ENCODE measurements at places on chromosomes 5 and 9.

GRCh38 chr9:124188331-124189110 is 69.2 kb upstream of the NEK6 start:
- DNase-seq, result no peak

DNA sequence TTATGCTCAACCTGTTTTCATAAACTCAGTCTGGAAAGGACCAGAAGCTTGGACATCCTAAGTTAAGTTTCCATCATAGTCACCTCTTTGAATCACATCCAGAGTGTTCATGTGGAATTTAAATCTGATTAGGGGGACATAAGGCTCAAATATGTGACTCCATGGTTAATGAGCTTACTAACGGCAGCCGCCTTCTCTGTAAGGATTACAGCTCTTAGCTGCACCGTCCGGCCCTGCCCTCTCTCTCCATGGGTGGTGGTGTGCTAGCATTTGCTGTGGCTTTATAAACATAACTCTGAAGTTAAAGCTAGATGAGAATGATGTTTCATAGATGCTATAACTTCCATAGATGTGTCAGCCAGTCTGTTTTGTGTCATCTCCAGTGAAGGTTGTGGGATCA is 156.5 kb downstream of the TRIO start:
- DNase-seq, result no peak

DNA sequence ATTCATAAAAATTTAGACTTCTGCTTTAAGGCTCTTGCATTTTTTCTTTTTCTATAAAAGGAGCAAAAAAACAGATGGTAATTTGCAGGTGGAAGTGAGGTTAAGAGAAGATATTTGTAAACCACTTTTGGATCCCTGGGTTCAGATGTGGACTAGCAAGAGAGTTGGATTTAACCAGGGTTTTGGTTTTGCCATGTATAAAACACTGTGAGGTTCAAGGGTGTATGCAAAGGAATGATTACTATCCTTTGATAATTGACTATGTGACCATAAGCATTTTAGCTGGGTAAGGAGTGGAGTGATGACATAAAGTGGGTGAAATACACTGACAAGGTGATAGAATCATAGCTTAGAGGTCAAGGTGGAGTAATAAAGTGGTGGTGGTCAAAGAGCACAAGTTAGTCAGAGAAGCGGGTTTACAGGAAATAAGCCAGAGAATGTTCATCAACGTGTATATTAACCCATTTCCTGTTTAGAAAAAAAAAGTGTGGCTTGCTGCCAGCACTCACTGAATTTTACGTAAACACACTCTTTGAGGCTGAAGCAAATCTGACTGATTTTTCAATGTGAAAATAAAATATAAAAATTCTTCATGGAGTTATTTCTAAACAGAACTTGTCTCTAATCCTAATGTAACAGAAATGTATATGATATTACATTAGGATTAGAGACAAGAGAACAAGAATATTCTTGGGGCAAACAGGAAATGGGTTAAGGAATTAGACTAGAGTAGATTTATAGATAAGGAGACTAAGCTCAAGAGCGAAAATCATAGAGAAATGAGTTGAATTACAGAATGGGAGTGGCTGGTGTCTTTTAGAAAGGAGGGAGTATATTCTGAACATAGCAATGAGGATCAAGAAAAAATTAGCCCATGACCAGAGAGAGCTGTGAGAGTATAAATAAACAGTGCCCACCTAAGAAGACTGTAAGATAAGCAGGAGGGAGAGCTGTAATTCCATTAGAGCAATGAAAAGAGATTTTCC is 74.5 kb downstream of the CDKN2A start:
- peak; percentile 85 for DNase-seq

DNA sequence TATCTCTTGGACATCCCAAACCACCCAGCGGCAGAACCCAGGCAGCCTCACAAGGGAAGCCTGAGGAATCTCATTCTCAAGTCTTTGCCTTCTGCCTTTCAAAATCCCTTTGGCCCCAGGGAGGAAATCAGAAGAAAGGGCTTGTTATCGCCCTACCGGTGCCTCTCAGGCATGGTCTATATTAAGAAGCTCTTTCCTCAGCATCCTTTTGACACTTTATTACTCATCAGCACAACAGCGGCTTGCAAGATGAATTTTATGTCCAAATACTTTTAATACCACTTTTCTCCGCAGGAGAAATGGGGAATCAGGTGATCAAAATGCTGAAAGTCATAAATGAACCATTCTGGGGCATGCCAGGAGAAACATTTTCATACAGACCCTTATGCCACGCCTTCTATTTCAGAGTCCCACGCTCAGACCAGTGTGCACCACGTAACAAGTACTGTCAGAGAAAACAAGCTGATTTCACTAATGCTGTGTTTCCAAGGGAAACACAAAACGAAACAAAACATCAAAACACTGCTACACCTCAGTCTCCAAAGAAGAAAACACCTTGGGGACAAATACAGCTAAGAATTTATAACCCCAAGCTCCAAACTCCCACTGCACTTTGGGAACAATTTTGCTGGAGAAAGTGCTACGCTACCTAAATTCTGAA is 30.0 kb downstream of the RAPGEF1 start:
- DNase-seq, result peak; percentile 33

- DNase-seq, result no peak
These were observed 57.0 kb upstream of the GNE start for GRCh38 chr9:36315283-36315682.

DNA sequence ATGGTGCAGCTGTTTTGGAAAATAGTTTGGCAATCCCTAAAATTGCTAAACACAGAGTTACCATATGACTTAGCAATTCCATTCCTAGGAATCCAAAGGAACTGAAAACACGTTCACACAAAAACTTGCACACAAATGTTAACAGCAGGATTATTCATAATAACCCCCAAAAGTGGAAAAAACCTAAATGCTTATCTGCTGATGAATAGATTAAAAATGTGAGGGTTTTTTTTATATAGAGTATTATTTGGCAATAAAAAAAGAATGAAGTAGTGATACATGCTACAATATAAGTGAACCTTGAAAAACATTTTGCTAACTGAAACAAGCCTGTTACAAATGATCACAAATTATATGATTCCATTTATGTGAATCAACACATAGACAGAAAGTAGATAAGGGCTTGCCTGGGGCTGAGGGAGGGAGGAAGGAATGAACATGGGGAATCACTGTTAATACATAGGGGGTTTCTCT is 45.1 kb upstream of the TRIO start:
- DNase-seq, result peak; percentile 90

DNA sequence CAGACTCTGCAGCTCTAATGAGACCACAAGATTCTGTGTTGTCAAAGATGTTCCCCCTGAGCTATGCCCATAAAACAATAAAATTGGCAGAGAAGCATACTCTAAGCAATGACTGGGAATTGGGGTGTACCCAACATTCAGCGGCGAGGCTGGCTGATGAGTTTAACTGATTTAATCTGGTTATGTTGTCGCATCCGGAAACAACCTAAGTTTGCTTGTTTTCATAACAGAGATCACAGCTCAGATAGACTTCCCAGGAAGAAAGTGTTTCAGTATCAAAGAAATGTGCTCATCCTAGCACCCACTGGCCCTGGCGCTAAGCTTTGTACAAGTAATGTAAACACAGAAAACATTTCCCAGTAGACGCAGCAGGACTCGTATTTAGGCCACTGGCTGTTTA is 7.4 kb downstream of the SEMA5A start:
- peak; percentile 49 for DNase-seq

Data from EL (cell line).